Natural killer cell (primary cell): ENCODE measurements at places on chromosomes 6 and 20.

- no peak for DNase-seq
These were observed 244.7 kb downstream of the PTPRK start for GRCh38 chr6:128275681-128276080.

DNA sequence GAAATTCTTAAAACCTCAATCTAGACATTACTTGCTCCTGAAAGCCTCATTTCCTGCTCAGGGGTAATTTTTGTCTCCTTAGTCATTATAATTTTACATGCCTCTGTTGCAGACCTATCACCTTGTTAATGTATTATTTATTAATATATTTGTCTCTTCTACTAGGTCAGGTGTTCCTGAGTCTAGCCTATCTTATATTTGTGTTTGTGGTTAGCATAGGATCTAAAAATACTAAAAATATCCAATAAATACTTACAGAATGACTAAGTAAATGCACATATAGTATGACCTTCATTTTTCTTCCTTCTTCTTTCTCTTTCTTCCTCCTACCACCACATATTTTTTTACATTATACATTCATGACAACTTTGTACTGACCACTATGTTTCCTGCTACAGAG, 268.9 kb upstream of the HS3ST5 start:
- DNase-seq: no peak

DNA sequence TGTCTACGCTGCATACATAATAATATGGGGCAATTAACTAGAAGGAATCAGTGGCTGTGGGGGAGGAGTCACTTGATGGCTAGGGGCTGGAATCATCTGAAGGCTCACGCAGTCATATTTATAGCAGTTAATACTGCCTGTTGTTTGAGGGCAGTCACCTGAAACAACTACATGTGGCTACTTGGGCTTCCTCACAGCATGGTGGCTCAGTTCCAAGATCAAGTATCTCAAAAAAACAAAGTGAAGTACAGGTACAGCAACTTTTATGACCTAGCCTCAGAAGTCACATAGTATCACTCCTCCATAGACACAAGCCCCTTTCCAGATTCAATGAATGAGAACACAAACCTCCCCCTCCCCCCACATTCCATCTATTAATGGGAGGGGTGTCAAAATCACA, 63.7 kb downstream of the STX11 start:
- DNase-seq: no peak

DNA sequence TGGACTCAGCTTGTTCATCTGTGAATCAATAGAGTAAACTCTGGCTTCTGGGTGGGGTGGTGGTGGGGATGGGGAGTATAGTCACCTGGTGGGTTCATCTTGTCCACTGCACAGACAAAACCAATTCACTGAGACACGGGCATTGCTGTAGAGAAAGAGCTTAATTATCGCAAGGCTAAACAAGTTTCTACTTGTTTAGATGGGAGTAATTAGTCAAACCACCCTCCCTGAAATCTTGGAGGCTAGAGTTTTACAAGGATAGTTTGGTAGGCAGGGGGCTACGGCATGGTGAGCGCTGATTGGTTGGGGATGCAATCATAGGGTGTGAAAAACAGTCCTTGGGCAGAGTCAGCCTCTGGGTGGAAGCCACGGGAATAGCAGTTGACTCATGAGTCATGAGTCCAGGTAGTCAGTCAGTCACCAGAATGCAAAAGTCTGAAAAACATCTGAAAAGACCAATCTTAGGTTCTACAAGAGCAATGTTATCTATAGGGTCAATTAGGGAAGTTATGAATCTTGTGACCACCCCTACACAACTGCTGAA, 77.8 kb downstream of the STMND1 start:
- no peak for DNase-seq

DNA sequence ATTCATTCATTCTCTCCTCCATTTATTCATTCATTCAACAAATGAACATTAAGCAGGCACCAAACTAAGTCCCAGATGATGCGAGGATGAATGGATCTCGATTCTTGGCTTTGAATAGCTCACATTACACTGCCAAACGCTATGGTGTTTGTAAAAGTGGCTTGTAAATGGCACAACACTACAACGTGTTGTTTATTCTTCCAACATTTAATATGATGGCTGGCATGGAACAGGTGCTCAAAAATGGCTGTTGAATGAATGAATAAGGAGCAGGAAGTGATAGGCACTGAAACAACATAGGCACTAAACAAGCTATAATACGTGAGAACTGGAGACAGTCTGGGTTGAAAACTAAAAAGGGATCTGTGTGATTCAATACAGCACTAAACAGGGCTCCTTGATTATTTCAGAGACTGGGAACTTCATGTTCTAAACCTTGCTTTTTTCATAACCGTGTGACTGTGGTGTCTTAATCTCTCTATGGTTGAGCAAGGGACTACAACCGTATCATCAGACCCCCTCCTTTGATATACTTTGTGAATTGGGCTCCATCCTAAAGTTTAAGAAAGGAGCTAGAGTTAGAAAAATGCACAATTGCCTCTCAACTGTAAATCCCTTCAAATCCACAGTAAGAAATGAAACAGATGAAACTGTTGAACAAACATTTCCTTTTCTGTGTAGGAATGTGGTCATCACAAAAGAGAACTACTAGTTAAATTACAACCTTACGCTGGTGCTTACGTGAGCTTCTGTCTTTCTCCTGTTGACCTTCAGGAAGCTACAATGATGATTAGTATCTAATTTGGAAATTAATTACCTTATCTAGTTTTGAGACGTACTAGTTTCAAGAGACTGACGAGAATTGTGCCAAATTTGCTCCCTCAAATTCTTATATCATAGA, 16.9 kb upstream of the SLC16A10 start:
- DNase-seq: no peak

GRCh38 chr20:32786059-32786760, 24.0 kb downstream of the DNMT3B start:
- no peak for DNase-seq

DNA sequence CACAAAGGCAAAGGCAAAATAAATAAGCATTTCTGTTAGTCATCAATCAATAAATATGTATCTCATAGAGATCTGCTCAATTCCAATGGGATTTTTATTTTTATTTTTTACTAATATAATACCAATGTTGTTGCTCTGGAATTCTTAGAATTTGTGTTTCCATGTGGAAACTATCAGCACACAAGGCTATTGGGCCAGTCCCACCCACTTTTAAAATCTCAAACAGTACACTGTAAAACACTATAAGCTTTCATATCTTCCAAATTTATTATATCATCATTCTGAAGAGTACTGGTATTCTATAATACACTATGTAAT, 563.8 kb upstream of the MARCKS start:
- no peak for DNase-seq

DNA sequence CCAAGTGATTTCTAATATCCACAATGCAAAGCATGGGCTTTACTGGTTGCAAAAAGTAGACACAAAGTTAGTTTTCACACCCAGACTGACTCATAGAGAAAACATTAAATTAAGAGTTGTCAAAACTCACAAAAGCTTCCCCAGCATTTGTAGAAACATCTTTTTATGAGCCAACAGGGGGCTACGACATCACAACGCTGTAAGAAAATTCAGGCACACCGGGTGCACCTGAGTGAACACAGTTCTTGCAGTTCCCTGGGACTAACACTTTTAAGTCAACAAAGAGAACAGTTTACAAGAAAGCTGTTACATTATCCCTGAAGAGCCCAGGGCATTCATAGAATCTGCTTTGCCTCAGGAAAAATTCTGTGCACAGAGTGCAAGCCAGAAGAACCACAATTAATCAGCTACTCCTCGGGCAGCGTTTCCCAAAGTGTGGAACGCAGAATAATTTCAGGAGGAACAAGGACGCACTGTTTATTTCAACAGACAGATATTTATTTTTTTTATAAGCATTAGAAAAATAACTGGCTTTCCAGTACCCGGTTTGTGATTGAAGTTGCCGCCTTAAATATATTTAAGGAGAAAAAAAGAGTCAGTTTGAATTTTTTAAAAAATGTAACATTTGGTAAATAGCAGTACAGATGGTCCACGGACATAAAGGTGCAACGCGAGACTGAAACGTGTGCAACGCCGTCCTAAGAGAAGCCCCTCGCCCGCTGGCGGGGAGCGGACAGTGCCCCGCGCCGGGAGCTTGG, 1.2 kb downstream of the NCOA5 start:
- no peak for DNase-seq

- no peak for DNase-seq
These were observed 13.2 kb downstream of the SYTL3 start for GRCh38 chr6:158662954-158663624.

DNA sequence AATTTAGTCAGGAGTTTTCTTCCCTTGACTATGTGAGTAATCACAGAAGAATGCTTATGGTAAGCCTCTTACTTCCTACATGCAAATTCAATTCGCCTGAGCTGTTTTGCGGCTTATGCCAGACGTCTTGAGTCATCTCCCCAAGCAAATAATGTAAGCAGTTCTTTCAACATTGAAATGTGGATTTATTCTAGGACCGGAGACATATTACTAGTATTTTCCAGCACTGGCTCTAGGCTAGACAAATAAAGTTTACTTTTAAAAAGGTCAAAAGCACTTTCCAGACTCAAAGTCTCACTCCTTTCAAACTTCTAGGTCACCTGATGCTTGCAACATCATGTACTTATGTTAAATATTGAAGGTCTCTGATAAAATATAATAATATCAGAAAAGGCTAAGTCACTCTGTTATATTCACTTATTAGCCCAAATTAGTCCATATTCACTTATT, 38.1 kb upstream of the NOX3 start:
- no peak for DNase-seq
